ENCODE measurements at places on chromosomes 6 and 20.

GRCh38 chr20:6519556-6519955, 247.9 kb upstream of the BMP2 start:
- DNase-seq, result no peak

DNA sequence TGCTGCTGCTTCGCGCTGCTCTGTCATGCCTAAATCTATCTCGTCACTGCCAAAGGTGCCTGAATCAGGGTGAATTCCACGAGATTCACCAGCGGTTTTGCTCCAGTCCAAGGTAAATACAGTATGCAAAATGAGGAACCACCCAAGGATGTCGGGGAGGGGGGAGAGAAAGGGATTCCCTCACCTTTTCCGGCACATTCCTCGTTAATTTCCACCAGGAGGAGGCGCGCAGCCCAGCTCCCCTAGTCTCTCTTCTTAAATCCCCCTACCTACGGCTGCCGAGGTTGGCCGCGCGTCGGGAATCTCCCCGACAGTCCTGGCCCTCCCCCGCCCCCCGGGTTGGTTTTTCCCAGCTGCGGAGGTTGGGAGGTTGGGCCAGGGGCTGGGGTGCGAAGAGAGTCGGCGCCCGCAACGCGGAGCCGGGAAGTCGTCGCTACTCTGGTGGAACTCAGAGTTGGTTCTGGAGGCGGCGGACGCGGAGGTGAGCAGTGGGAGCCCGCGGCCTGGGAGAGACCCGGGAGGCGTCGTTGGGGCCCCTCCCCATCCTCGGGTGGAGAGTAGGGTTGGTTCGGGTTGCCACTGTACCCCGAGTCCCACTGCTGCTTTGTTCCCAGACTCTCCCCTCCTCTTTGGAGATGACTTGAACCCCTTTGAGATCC, at the start of gene TPBG:
TSS of gene TPBG (plus strand) at position 390 of the 659 bp plus-strand sequence. CDS start 1,145 bp downstream, outside the sequence.
- DNase-seq, result peak; percentile 83

GRCh38 chr20:39518654-39519053, 556.5 kb downstream of the DHX35 start:
- DNase-seq, result no peak

GRCh38 chr6:116445102-116445501, 16.1 kb upstream of the CALHM6 start:
- DNase-seq, result no peak

- DNase-seq, result no peak
Measured at GRCh38 chr6:33668914-33669313, 42.6 kb downstream of the UQCC2 start.

DNA sequence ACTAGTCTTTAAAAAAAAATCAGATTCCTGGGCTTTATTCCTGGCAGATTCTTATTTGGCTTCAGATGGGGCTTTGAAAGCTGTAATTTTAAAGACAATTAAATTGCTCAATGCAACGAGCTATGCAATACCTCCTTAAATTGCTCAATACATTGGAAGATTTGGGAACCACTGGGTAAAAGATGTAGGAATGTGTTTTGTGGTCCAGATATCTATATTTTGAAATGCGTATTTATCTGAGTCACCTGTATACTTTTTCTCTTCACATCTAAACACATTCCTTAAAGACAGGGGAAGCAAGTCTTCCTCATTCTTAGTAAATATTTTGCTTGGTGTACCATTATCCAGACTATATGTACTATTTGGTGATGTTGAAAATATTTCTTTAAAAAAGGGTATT, 29.6 kb upstream of the MAP7 start:
- DNase-seq, result no peak

DNA sequence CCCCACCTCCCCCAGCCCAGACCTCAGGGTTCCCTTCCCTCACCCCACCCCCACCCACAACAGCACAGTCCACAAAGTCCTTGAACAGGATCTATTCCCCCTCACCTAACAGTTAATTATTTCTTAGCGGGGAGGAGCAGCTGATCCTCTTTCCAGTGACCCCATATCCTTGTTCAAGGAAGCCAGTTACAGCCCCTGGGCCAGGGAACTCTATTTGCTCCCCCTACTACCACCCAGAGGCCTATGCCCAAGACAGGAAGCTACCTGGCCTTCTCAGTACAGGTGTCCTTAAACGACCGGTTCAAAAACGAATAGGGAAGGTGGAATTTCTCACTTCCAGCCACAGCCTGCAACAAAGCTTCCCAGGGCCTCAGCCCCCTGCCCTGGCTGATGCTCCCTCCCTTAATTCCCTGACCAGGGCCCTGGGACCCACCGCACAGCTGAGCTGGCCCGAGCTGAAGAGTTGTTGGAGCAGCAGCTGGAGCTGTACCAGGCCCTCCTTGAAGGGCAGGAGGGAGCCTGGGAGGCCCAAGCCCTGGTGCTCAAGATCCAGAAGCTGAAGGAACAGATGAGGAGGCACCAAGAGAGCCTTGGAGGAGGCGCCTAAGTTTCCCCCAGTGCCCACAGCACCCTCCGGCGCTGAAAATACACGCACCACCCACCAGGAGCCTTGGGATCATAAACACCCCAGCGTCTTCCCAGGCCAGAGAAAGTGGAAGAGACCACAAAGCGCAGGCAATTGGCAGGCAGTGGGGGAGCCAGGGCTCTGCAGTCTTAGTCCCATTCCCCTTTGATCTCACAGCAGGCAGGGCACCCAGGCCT, 778 bp downstream of the MCCD1 start:
- DNase-seq, result no peak

GRCh38 chr20:47544240-47544639, 42.6 kb downstream of the NCOA3 start:
- peak; percentile 30 for DNase-seq

DNA sequence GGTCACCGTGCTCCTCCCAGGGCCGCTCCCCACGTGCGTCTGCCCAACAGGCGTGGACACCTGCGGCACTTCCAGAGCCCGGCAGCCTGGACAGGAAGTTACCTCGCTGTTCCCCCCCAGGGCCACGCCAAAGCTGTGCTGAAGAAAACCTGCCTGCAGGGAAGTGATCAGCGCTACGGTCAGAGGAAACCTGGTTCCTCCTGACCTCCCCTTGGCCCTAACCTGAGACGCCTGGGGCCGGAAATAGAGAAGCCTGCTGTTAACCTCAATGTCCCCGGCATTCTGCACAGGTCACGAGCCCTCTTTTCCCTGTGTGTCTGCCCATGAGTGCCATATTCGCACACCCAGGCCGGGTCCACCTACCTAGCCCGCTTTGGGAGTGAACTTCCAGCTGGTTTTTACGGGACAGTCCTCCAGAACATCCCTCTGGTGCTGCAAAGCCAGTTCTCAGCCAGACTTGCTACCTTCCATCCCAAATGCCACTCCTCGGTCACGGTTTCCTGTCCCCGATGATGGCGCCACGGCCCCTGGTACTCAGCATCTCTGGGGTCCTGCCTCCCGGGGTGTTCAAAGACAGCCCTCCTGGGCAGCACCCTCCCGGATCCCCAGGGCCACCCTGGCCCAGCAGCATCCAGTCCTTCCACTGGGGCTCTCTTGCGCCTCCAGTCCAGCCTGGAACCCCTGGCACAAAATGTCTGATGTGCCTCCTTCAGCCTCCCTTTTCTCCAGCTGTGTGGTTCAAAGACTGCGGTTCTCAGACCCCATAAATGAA, 12.0 kb upstream of the IRF4 start:
- no peak for DNase-seq

DNA sequence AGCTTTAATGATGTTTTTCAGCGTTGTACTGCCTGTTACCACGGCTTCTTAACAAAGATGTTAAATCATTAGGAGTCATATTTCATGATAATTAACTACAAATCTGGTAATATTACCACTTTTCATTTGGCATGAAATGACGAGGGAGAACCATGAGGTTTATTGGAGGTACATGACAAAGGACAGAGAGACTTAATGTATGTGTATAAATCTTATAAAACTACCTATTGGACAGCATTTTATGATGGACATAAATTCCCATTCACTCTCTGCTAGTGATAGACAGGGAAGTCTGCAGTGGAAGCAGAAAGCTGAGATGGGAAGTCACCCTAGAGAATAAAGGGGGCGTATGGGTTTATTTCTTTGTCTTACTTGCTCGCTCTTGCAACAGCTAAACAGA, 949.9 kb upstream of the FLRT3 start:
- no peak for DNase-seq

DNA sequence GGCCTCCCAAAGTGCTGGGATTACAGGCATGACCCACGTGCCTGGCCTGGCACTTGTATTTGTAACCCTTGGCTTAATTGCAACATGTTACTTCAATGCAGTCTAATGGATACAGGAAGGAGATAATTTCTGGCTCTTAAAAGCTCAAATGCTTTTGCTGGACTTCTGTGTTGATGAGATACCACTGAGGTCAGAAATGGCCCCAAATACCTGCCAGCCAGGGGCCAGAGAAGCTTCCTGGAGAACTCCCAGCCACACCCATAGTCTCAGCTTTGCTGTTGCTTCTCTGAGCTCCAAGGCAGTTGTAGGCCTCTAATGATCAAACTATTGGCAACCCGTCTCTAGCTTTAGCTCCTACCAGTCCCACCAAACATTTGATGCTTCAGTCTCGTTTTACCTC, 14.2 kb upstream of the ZNFX1 start:
- no peak for DNase-seq

DNA sequence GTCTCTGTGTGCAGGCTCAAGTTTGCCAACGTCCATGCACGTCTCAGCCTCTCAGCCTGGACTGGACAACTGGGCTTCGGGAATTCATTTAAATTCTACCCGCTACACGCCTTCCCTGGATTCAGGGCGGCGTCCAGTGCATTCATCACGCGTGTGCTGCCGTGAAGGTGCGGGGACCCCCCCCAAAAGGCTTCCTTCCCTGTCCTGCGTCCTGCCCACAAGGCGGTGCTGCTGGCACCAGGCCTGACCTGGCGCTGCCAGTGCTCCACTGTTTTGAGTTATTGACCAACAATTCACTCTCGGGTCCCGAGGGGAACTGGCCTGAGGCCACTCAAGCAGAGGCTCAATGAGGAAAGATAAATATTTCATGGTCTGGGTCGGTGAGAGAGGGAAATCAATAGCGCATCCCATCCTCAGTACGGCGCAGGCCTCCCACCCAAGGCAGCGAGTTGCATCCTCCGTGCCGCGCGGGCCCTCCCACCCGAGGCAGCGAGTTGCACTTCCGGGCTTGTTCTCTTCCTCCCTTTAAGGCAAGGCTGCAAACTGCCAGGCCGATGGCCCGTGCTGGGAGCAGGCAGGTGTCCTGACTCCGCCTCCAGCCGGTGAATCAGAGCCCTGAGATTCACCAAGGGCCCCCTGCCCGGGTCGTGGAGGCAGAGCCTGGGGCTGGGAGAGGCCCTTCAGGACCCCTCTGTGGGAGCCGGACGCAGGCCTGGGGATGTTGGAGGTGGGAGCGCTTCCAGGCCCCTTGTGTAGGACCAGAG, 22.8 kb upstream of the BHLHE23 start:
- no peak for DNase-seq

- DNase-seq, result no peak
Measured at GRCh38 chr20:39429726-39430125, 467.6 kb downstream of the DHX35 start.

DNA sequence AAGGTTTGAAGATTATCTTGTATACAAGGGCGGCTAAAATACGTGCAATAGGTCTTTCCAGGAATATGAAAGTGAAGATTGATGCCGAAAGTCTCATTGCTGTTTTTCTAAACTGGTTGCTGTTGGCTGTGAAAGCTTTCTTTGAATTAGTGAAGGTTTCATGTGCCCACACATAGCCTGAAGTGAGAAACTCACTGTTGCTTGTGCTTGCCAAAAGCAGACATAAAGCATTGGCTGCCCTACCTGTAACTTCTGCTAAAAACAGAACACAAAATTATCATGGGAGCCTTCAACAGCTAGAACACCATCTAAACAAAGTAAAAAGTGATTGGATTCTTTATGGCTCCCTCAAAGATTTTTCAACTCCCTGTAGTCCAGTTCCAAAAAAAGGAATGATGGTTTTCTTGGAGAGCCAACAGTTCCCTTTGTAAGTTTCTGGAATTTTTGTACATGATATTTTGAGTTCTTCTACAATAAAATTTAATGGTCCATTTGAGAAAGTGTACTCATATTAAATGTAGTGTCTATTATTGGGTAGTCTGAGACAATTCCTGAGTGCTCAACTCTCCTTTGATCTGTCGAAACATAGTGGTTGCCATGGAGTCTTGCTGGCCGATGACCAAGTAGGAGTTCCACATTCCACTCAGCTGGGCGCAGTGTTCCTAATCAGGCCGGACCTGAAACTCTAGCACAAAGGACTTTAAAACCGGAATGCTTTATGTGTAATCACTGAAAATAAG, 68.5 kb downstream of the PLEKHG1 start:
- peak; percentile 79 for DNase-seq

DNA sequence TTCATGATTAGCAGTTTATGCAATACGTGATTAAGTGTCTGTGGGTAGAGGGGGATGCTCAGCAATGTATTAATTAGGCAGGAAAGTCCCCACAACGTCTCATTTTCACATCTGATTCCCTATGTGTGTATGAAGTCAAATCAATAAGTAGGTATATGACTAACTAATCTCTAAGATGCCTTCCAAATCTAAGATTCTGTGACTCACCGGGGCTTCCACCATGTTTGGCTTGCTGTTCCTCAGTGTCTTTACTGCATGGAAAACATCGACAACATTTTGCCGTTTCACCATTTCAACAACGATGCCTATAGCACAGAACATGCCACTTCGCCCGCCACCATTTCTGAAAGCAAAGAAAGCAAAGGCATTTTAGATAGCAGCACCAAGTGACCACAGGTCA, 72.0 kb upstream of the THEMIS start:
- no peak for DNase-seq

DNA sequence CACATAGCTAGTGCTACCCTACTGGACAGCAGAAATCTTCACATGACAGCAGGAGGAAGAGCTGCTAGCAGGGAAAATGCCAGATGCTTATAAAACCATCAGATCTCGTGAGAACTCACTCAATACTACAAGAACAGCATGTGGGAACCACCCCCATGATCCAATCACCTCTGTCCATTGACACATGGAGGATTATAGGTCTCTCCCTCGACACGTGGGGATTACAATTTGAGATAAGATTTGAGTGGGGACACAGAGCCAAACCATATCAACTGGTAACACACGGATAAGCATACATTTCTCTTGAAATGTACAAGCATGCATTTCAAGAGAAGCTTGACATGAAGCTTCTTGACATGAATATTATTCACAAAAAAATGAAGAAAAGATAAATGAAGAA, 64.1 kb downstream of the MMS22L start:
- DNase-seq, result no peak

- DNase-seq, result peak; percentile 33
Measured at GRCh38 chr6:148524471-148524882, 181.8 kb downstream of the SASH1 start.

DNA sequence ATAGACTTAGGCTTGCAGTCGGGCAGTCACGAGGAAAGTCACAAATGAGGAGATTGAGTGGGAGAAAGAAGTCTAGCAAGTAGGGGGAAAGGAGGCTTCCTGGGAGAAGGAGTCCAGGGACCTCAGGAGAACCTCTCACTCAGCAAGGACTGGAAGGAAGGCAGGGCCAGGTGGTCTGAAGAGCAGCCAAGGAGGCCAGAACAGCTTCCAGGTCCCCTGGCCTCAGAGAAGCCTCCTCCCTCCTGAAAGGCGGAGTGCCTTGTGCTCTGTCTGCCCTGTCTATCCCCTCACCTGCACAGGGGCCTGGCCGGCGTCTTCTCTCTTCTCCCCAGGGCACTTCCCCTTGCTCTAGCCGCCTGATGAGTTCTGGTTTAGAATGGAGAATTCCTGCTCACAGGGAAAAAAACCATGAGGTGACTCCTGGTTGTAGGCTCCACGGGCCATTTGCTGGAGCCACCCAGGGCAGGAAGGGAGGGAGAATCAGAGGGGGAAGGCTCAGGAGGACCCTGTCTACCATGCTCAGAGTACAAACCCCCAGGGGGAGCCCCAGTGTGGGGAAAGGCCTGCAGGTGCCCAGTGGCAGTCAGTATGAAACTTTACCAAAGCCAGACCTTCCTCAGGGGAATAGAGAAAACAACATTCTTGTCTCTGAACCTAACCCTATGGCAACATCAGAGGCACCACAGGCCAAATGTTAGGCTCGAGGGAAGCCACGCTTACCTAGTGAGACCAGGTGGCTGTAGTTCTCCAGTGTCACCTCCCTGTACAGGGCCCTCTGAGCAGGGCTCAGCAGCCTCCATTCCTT, 11.2 kb downstream of the ZNF337 start:
- no peak for DNase-seq

Measured in AG20443 (cell line).